Stimulated activated CD4-positive, alpha-beta T cell treated with anti-CD3 and anti-CD28 coated beads, Interleukin-2, amount 100 ng/mL, for 48 hours (primary cell): ENCODE measurements at places on chromosomes 6 and 20.

DNA sequence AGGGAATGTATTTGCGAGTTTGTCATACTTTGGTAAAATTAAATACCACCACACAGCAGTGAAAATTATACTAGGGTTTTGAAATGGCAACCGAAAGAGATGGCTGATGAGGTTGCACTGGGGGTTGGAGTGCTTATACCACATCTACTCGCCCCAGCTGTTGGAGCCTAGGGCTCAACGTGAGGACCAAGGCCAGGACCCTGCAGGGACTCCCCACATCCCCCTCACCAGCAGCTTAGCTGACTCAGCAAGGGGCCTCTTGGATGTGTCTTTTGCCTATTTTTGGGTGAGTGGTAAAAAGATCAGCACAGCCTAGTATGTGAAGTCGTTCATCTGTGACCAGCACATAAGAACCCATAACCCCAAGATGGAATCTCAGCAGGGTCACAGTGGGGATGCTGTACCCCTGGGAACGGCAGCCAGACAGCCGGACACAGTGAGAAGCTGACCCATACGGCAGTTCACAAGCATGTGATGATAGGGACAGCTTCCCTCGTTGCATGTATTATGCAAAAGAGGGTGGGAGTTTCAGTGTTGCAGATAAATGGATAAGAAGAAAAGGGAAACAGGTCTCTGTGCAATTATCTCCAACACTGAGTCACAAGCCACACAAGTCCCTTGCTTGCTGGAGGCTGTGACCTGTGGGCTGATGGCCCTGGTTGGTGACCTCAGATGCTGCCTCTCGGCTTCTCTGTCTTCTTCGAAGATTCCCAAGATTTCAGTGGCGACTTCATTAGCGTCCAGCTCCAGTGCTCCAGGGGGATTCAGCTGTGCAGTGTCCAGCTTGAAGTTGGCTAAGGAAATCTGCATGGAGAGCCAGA is 20.9 kb upstream of the SPO11 start:
- DNase-seq = no peak

GRCh38 chr20:3847429-3847940 is 851 bp downstream of the MAVS start:
- DNase-seq = no peak

- DNase-seq = no peak
Measured at GRCh38 chr6:101070044-101070608, 189.0 kb upstream of the ASCC3 start.

DNA sequence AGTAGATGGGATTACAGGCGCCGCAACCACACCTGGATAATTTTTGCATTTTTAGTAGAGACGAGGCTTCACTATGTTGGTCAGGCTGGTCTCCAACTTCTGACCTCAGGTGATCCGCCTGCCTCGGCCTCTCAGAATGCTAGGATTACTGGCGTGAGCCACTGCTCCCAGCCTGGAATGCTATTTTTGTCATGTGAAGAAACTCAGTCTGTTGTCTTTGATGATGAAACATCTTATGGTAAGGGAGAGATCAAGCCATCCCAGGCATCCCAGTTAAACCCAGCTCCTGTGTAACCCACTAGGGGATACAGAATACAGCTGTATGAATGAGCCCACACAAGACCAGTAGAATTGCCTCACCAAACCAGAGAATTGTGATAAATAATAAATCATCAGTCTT is 83.6 kb upstream of the RBM24 start:
- no peak for DNase-seq

- no peak for DNase-seq
Measured at GRCh38 chr20:12318043-12318442, 400.4 kb downstream of the BTBD3 start.

- DNase-seq = no peak
Measured at GRCh38 chr20:44596876-44597275, 14.5 kb downstream of the PKIG start.

GRCh38 chr6:164283574-164283973 is 869.1 kb downstream of the QKI start:
- DNase-seq = no peak

- no peak for DNase-seq
Measured at GRCh38 chr20:41889126-41889843, 271.1 kb upstream of the CHD6 start.

GRCh38 chr20:48155268-48155667 is 370.0 kb upstream of the SULF2 start:
- no peak for DNase-seq

GRCh38 chr6:153941768-153942167 is 97.3 kb upstream of the OPRM1 start:
- no peak for DNase-seq

- DNase-seq = no peak
Measured at GRCh38 chr20:8774412-8774811, 294.5 kb upstream of the PLCB4 start.

DNA sequence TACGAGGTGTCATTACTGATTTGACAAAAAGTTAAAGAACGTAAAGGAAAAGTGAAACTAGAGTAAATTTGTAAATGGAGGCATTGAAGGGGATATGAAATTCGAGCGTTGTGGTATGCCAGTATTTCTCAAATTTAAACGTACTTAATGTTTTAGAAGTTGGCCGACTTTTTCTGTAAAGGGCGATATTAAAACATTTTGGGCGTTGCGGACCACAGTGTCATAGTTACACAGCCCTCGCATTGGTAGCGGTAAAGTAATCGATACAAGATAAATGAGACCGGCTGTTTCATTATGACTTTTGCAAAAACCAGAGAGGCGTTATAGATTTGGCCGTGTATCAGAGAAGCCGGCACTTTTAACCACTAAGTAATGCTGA is 39.6 kb downstream of the OR2B2 start:
- DNase-seq = peak; percentile 33

- DNase-seq = no peak
Measured at GRCh38 chr6:109383438-109383940, 1.2 kb upstream of the CD164 start.

DNA sequence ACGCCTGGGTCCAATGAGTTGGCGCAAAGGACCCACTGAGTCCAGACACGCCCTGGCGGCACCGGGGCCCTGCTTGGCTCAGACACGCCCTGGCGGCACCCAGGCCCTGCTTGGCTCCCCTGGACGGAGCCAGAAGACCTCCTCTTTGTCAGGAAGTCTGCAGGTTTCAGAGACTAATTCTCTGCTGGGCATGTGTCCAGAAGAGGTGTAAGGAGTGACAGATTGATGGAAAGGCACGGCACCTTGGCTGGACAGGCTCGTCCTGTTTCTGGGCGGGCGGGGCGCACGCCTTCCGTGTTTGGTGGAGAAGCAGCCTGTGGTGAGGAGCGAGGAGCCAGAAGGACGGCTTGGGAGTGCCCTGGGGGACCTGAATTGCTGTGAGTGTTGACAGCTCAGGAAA is 23.1 kb upstream of the DACT2 start:
- no peak for DNase-seq

- no peak for DNase-seq
Measured at GRCh38 chr6:109166673-109167072, 71.4 kb downstream of the CEP57L1 start.

DNA sequence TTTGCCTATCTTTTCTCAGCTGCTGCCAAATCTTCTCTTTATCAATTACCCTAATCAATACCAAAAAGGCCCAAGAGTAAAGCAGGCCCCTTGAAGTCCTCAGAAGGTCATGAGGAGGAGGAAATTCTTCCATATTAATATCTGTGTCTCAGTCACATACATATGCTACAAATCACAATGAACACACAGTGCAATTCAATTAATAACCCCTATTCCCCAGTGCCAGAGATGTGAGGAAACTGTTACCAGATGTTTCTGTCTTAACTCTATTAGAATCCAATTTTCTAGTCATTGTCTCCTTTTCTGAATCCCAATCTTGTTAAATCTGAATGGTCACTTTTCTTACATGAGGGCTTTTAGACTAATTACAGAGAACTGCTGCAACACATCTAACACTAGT is 45.9 kb upstream of the SLC2A12 start:
- no peak for DNase-seq

- DNase-seq = no peak
Measured at GRCh38 chr6:15512126-15512525, 150.7 kb downstream of the DTNBP1 start.

DNA sequence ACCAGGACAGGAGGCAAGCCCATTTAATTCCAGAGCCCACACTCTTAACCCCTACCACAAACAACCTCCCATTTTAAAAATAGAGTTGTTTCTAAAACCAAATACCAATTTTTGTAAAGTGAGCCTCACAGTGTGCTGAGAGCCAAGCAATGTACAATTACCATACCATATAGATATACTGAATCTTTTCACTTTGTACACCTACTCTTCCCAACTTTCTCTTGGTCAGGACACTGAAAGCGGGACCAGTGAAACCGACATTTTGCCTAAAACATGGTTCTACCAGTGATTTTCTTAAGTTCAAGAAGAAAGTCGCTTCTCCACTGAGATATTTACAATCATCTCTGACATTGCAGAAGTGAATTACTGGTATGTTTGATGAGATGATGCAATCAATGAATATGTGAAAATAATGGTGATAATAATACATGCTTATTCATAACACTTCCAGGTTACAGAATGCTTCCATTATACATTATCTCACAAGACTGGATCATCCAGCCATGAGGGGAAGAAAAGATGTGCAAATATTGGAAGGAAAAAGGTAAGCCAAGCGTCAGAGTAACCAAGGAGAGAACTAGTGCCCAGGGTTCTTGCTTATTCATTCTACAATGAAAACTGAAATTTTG is 74.1 kb downstream of the HIVEP2 start:
- no peak for DNase-seq

DNA sequence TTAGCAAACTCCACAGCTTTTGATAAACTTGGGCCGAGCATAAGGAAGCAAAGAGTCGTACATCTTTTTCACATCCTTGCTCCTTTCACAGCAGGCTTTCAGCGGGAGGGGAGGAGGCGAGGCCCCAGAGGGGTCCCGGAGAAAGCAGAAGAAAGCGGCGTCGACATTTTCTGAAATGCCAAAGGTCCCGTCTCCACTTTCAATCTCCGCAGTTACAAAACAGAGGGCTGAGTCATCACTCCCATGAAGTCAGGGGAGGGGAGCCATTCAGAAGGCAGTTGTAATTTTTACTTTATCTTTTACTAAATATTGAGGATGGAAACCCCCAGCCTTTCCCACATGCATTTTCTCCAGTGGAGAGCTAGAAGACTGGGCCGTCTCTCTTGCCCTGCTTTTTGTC is 174.2 kb upstream of the THBS2 start:
- DNase-seq = no peak

- no peak for DNase-seq
Measured at GRCh38 chr6:38867726-38868125, 152.6 kb downstream of the DNAH8 start.

DNA sequence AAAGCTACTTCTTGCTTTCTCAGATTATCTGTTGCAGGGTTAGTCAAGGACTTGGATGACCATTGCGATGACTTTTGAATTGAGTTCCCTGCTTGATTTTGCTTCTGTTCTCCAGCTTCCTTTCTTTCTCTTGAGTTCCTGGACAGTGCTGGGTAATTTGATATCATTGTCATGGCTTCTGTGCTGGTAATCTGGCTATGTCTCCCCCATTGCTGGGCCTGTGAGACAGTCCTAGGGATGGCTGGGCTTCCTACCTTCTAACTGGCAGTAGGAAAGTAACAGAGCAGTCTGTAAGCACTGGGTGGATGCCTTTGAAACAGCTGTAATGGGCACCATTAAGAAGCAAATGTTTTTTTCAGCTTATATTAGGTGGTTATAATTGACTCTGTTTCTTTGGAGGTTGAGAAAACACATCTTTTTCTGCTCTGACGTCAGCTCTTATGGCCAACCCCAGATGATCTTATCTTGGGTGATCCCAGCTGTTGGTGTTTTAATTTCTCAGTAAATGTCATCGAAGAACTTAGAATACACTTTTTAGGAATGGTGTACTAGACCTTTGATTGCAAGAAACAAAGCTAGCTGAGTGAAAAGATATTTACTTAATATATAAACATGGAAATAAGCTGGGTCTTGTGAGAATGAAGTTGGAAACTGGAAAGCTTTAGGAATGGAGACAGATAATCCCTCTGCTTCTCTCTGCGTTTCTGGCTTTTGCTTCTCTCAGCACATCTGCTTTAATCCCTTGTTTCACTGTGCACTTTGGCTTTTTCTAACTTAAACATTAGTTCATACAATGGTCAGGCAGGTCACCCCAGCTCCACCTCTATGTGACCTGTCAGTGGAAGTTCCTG is 195.0 kb upstream of the MAN1A1 start:
- no peak for DNase-seq

DNA sequence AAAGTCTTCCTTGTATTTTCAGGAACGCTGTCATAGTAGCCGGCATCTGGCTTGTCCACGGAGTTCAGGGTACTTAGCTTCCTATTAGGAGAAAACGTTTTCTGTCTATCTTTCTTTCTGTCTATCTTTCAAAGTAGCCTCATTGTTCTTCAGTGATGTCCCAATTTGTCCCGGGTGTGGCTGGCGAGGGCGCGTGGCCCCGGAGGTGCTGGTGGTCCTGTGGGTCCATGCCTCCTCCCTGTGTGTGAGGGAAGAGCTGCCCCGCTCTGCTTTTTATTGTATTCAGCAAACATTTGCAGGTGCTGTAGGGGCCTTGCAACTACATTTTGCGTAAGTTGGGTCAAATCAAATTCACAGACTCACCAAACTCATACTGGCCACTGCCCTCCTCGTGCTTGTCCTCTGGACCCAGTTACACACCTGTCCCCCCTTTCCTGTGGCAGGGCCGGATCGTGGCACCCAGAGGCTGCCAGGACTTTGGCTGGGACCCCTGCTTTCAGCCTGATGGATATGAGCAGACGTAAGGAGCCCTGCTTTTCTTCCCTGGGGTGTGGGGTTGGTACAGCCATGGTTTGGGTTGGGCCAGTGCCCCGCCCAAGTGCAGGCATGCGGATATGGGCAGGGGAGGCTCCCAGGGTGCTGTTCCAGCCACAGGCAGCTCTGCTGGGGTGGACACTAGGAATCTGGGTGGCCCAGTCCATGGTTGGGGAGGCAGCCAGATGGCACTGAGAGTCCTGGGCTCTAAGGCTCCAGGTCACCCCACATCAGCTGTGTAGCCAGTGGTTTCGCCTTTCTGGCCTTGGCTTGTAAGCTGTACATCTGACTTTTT is 12.3 kb downstream of the ITPA start:
- no peak for DNase-seq

GRCh38 chr6:84361372-84362192 is 134.1 kb upstream of the CEP162 start:
- DNase-seq = no peak

- DNase-seq = no peak
Measured at GRCh38 chr20:20020908-20021307, 3.7 kb downstream of the NAA20 start.
